Activated T-cell treated with anti-CD3 and anti-CD28 coated beads for 1 hour (primary cell): ENCODE measurements at places on chromosomes 7 and 10.

DNA sequence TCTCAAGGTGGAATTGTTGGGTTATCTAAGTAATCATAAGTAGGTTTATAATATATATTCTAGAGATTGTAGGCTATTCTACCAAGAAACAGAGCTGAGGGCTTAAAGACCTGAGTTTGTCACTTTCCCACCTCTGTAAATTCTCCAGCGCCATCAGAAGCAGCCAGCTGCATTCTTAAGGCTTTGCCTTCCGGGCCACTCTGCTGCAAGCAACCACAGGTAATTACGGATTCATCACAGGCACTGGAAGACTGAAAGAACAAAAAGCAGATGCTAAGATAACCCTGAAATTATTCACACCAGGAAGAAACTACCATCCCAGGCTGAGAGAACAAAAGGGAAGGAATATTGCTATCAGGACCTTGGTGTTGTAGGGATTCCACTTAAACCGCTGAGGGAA lies 137.8 kb upstream of the JCAD start:
- DNase-seq = no peak

DNA sequence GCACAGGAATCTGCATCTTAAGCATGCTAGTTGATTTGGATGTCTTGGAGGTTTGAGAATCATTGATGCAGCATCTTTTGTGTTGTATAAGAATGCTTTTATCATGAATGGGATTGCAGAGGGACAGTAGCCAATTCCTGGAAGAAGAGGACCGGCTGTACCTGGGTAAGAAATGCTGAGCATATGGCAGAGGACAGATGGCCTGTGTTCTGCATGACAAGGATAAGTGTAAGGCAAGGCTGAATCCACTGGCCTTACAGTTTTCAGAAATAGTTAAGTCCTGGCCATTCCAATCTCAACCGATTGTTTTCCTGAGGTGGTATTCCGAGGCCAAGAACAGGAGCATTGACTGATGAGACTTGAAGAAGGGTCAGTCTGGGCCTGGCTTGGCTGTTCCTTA lies 24.4 kb upstream of the KBTBD2 start:
- no peak for DNase-seq

- DNase-seq = no peak
Observed at GRCh38 chr10:29857843-29858701, 201.3 kb downstream of the JCAD start.

- no peak for DNase-seq
Observed at GRCh38 chr7:16963044-16963443, 81.3 kb upstream of the AGR3 start.

DNA sequence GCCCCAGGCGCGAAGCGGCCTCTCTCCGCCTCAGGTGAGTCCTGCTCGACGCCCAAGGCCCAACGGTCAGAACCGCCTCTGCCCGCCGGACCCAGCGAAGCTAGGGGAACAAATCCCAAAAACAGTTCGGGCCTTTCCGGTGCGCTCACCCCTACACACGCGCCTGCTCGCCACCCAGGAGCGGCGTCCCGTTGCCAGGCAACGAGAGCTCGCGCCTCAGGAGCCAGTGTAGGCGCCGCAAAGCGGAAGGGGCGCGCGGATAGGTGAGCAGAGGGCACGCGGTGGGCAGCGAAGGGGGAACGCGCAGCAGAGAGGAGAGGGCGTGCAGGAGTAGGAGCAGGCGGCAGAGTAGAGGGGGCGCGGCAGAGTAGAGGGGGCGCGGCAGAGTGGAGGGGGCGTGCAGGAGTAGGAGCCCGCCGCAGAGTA lies at the start of the genes DYDC1 and DYDC2:
Gene DYDC1 (minus strand): TSS at position 193 of the 426 bp plus-strand sequence. CDS start 4,154 bp downstream, outside the sequence.
Gene DYDC2 (plus strand): TSS at position 219 of the 426 bp plus-strand sequence. CDS start 5,663 bp downstream, outside the sequence.
- no peak for DNase-seq

GRCh38 chr10:71382757-71383156 lies 14.0 kb upstream of the CDH23 start:
- no peak for DNase-seq

- DNase-seq = no peak
Observed at GRCh38 chr10:36114913-36115312, 472.8 kb upstream of the FZD8 start.

- DNase-seq = no peak
Observed at GRCh38 chr7:94648731-94649130, 7.2 kb downstream of the SGCE start.

- DNase-seq = no peak
Observed at GRCh38 chr10:96276831-96277230, 5.5 kb upstream of the BLNK start.

GRCh38 chr10:101114646-101115045 lies 16.5 kb upstream of the TLX1 start:
- no peak for DNase-seq

GRCh38 chr7:108166687-108167086 lies 36.5 kb upstream of the LAMB4 start:
- no peak for DNase-seq

- no peak for DNase-seq
Observed at GRCh38 chr7:157474685-157475084, 137.9 kb downstream of the DNAJB6 start.

GRCh38 chr10:119933179-119933578 lies 40.6 kb downstream of the SEC23IP start:
- DNase-seq = no peak

DNA sequence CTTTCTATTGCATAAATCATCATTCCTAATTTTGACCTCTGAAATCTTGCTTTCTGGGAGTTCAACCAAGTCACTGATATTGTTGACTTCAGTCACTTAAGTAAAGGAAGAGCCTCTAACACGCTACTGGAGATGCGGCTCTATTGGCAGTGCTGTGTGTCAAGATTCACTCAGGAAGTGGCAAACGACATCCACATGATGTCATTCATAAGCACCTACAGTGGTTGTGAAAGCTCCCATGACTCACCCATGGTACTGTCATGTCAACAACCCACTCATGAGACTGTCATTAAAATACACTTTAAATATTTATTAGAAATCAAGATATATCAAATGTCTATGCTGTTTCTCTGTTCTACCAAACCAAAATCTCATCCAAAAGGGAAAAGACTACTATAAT lies 52.5 kb upstream of the LHFPL3 start:
- DNase-seq = no peak

- no peak for DNase-seq
Observed at GRCh38 chr7:22694597-22695207, 32.3 kb upstream of the IL6 start.

DNA sequence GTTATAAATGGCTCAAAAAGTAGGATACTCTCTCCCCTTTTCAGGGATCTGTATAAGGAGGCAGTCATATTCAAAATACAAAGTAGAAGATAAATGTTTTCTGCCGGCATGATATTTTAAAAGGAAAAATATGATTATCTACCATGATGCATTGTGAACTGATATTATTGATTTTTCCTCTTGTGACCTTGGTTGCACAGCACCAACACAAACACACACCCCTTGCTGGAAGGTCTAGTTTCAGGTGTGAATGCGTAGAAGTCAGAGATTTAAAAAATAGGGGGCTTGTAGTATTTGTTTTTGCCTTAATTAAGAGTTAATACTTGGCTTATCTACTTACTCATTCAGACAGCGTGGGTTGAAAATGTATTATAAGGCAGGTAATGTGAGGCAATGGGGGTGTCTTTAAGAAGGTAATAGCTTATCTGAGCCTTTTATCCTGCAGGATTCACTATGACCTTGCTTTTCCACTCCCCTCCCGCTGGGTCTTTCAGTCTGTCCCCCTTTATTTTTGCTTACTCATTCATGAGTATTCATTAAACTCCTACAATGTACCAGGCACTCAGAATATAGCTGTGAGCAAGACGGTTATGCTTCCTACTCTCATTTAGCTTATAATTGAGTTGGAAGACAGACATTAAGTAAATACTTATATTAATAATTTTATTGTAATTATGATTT lies 390.6 kb downstream of the SDK1 start:
- no peak for DNase-seq

DNA sequence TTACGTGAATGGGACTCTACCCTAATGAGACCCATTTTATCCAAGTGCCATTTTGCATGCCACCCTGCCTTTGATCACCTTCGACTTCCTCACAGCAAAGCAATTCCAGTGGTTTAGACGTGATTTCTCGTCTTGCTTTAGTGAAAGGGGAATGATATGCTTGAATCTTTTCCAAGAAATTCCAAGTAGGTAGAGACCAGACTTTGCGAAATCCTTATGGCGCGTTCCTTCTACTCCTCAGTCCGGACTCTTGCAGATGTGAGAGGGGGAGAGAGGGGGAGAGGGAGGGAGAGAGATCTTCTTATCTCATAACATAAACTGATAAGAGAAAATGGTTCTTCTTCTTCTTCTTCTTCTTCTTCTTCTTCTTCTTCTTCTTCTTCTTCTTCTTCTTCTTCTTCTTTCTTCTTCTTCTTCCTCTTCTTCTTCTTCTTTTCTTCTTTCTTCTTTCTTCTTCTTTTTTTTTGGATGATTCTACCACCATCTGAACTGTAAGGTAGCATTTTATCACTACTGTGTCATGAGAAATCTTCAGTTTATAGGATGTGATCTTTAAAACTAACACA lies 883 bp downstream of the SPAG6 start:
- DNase-seq = no peak

- DNase-seq = no peak
Observed at GRCh38 chr7:101590663-101591435, 38.2 kb downstream of the MYL10 start.

DNA sequence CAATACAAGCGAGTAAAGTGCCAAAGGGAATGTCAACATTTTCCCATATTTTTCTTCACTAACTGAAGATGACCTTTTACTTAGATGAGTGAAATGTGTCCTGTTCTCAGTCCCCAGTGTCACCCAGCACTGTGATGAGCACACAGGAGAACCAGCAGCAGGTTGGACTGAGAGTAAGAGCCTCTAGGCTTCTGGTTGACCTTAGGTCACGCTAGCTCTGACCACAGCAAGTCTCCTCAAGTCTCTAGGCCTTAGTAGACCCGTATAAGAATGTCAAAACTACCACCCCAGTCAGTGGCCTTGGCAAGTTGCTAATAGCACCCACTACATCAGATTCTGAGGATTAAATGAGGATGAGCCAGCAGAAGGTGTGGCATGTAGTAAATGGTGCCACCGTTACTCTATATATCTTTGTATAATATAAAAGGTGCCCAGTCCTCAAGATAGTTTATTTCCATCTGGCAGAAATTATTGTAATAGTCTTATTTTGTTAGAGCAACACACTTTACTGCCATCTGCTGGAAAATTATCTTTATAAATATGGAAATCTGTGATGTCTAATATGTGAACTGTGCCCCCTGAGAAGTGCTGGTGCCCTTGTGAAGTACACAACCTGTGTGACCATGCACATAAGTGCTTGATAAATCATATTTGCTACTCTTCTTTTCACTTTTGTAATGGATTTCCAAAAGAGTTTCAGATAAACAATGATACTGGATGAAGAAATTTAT lies 75.7 kb downstream of the SPAG6 start:
- no peak for DNase-seq

- no peak for DNase-seq
Observed at GRCh38 chr10:103726637-103727036, 128.7 kb downstream of the SH3PXD2A start.

- DNase-seq = no peak
Observed at GRCh38 chr10:76974017-76974691, 663.5 kb downstream of the KCNMA1 start.

- DNase-seq = no peak
Observed at GRCh38 chr7:139976838-139977656, 85.7 kb downstream of the PARP12 start.

- DNase-seq = no peak
Observed at GRCh38 chr10:113498997-113499396, 53.9 kb upstream of the HABP2 start.

- no peak for DNase-seq
Observed at GRCh38 chr10:48727866-48728265, 43.2 kb downstream of the WDFY4 start.

- no peak for DNase-seq
Observed at GRCh38 chr7:95897557-95898251, 125.3 kb downstream of the DYNC1I1 start.

DNA sequence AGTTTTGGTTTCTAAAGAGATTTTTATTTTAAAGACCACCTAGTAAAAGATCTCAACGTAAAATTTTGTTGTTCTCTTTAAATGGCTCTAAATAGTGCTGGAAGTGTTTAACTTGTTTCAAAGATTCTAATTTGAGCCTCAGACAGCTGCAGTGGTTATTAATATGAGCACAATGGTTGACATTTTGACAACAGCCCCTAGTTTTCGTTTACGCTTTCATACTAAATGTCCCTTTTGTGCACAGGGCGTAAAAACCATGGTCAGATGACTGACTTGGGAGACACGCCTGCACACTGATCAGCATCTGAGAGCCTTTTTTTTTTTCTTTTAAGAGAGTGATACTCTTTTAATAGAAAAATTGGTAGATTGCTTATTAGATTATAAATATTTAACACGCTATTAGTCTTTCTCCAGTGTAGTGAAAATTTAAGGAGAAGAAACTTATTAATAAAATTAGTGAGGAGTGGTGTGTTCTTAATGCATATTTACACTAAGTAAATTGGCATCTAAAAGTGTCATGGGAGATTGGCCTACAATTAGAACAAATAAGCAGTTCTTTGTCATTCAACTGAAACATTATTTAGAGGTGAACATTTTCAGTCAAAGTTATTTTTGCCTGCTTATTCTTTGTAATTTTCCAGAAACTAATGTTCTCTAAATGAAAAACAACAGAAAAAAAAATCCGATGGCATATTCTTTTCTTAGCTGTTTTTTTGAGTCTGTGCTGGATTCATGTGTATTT lies 182.8 kb upstream of the PHYHIPL start:
- no peak for DNase-seq

DNA sequence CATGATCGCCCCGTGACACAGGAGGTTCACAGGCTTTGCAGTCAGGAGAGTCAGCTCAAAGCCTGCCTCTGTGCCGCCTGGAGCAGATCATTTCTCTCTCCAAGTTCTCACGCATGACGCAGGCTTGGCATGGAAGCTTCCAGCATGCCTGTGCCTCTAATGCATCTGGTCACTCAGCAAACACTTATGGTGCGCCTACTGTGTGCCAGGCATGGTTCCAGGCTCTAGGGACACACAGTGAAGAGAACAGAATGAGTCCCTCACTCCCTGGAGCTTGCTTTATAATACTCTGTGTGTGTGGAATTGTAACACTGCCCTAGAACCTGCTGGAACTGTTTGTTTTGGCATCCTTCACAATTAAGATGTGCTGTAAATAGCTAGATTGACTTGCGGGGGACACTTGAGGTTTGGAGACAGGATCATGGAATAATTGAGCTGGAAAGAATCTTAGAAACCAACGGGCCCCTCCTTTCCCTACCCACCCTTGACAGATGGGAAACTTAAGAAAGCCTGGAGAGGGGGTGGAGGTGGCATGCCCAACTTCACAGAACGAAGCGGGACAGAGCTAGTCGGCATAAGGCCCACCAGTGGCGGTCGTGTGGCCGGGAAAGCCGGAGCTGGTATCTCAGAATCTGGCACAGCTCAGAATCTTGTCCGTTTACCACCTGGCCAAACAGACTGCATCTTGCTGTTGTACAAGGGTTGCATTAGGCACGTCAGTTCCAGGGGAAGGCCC lies 4.6 kb upstream of the MYH16 start:
- DNase-seq = no peak

GRCh38 chr10:117936566-117936965 lies 110.2 kb downstream of the RAB11FIP2 start:
- DNase-seq = no peak

GRCh38 chr7:110890101-110890500 lies 200.8 kb upstream of the LRRN3 start:
- no peak for DNase-seq
